Activated naive CD4-positive, alpha-beta T cell treated with anti-CD3 and anti-CD28 coated beads for 36 hours (primary cell): ENCODE measurements at places on chromosomes 3 and 15. TPM values are rescaled to one million over a fixed set of nuclear protein-coding genes. Genes with fewer than 3 reads are reported as not detected.

DNA sequence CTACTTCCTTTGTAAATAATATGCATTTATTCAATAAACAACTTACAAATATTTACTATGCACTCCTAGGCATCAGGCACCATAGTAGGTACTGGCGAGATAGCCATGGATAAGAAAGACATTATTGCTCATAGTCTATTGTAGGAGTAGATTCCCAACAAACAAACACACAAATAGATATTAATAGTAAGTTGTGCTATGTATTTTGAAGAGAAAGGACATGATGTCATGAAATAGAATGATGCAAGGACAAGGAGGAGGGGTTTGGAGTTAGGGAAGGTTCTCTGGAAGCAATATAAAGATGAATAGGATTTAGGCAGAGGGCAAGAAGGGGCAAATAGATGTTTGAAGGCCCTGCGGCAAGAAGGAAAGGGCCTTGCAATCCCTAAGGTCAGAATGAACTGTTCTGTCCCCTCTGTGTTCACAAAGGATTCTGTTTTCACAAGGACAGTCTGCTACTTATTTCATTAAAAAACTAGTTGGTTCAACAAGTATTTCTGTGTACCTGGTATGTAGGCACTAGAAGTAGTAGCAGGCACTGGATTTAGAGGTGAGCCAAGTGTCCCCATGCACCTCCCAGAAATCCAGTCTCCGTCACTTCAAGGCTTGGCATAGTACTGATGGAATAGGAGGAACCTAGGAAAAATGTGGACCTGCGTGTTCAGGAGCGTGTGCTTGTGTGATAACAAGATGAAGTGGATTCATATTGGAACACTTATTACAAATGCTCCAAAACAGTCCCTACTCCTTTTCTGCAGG, 231.8 kb upstream of the TPRG1 start:
- no peak for DNase-seq

DNA sequence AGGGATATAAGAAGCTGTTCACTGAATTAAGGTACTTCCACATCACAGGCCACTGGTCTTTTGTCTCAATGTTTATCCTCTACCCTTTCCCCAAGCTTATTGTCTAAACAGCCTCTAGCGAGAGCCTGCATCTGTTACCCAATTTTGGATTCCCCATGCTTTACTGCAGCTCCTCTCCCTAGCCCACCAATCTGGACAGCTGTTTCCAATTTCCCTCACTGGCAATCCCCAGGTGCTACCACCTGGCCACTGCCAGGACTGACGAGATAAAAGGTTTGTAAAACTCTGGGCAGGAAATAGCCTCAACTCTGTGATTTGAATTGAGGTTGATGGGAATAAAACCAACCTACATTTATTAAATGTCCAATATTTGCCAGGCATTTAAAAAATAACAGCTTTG, 58.0 kb upstream of the TEX9 start:
- no peak for DNase-seq

- DNase-seq, result no peak
These were observed 146.4 kb downstream of the PGPEP1L start for GRCh38 chr15:98861188-98861587.

SAMMSON gene
- not detected for total RNA-seq

LRTM1 gene
- total RNA-seq, result not detected
